ENCODE measurements at places on chromosomes 1 and 21.

GRCh38 chr1:6984986-6985385, 199.7 kb downstream of the CAMTA1 start:
- DNase-seq: no peak

DNA sequence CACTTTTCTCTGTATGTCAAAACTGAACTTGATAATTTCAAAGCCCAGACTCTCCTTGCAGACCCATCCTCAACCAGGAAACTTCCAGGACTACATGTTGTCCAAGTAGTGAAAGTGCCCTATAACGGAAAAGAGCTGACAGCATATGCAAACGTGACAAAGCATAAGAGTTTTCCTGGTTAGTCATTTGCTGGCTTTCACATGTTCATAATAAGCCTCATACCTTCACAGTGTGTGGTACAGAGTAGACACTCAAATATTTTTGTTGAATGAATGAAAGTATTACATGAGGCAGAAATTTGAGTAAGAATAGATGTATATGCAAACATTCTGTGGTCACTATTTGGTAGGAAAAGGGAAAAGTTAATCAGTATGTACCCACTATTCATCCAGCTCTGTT, 473.3 kb downstream of the MRPL39 start:
- DNase-seq: no peak

DNA sequence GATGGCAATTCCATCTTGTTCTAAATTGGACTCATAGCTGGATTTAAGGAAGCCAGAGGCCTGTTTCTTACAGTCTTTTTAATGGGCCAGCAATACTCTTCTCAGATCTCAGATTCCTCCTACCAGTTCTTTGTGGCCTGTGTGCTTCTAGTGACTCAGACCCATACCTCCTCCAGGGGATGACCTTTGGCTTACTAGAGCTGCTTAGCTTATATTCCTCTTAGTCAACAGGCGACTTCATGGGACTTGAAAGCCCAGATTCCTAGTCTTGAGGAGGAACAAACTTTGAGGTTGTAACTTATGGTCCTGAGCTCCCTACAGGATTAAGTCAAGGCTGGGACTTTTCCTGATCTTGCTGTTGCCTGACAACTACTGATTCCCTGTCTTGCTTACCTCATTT, 12.4 kb upstream of the PAPPA2 start:
- no peak for DNase-seq

- DNase-seq: no peak
Measured at GRCh38 chr1:203170625-203171330, 4.8 kb downstream of the MYBPH start.

DNA sequence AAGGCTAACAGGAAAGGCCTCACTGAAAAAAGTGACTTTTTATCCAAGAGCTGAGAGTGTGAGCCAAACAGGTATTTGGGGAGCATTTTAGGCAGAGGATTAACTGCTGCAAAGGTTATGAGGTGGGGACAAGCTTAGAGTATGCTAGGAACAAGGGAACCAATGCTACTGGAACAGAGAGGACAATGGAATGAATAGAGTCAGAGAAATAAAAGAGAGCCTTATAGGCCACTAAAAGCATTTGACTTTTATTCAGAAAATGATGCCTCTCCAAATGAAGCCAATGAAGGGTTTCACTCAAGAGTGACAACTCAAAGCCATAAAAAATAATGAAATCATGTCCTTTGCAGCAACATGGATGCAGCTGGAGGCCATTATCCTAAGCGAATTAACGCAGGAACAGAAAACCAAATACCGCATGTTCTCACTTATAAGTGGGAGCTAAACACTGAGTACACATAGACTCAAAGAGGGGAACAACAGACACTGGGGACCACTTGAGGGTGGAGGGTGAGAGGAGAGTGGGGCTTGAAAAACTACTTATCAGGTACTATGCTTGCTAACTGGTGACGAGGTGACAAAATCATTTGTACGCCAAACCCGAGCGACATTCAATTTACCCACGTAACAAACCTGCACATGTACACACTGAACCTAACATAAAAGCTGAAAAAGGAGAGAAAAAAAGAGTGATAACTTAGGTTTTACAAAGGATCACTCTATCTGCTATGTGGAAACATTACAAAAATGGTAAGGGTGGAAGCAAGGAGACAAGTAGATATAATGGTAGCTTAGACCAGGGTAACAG, 11.1 kb downstream of the PTP4A2 start:
- DNase-seq: no peak

- DNase-seq: no peak
Measured at GRCh38 chr21:21373969-21374368, 375.8 kb downstream of the NCAM2 start.

GRCh38 chr1:111204201-111204982, 3.9 kb upstream of the DENND2D start:
- DNase-seq: no peak

DNA sequence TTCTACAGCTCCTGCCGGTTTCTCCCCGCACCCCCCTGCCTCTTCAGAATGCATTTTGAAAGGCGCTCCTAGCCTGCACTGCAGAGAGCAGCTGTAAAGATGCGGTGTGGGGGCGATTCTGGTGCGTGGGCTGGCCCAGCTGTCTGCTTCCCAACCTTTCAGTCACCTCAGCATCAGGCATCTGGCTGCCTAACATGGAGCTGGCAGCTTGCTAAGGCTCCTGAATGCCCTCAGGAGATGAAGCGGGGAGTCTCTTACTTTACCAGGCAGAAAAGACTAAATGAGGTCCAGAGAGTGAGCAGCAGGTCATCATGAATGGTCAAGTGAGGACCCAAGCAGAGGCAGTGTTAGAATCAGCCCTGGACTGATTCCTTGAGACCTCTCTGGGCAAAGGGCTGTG, 8.7 kb downstream of the IER5 start:
- no peak for DNase-seq

DNA sequence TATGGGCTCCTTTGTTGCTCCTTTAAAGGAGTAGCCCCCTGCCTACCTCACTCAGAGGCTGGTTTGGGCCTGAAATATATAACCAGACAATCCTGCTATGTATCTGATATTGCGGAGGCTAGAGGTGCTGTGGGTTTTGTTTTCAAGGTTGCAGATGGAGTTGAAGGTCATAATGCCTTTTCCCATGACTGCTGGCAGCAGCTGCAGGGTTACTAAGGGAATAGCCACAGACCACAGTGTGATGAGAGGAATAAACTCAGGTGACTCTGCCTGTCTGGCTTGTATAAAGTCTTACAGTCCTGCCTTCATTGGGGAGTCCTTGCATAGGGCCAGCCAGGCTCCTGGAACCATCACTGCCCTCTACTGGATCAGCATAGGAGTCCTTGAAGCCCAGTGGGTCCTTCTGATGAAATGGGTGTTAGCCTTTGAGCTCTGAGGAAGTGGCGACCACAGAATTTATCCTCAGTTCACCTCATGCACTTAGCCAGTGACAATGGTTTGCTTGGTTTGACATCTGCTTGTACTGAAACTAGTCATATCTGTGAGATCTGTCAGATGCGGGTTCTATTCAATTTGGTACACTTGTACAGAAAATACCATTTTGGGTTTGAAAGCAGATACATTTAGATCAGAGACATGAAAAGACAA, 174.4 kb upstream of the HMCN1 start:
- no peak for DNase-seq

DNA sequence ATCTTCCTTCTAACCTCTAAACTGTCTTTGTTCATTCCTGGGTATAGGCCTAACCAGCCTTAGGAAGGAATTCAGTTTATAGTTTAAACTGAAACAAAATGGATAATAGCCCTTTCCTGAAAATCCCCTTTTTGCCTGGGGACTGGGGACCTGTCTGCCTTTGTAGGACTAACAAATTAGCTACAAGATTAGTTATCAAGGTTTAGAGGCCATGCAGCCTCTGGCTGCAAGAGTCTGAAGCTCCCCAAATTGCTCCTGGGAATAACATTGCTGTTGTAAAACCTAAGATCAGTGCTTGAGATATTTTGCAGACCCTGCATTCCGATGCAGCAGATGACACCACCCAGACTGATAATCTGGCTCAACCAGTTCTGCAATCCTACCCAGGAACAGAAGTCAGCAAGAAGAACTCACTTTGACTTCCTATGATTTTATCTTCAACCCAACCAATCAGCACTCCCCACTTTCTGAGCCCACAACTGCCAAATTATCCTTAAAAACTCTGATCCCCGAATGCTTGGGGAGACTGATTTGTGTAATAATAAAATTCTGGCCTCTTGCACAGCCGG, 96.6 kb upstream of the ETV3 start:
- no peak for DNase-seq

DNA sequence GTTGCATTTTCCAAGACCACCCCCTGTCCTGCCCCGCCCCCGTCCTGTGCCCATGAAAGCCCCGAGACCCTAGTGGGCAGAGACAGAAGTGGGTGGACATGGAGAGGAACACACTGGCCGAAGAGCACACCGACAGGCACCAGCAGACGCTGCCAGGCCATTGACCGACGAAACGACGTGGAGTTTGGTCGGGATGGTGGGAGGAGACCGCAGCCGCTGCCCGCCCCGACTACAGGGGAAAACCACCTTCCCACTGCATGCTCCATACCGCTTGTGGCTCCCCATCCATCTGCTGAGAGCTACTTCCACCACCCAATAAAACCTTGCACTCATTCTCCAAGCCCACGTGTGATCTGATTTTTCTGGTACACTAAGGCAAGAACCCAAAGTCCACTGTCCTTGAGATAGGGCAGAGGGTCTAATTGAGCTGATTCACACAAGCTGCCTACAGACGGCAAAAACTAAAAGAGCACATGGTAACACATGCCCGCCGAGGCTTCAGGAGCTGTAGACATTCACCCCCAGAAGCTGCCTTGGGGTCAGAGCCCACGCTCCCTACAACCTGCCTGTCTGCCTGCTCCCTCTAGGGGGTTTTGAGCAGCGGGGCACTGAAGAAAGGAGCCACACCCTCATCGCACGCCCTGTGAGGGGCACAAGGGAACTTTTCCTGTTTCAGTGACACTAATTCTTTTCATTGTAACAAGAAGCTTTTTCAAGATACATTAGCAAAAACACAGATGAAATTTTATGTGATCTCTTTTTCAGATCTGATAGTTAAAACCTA, 81.2 kb upstream of the RAB3GAP2 start:
- no peak for DNase-seq

- no peak for DNase-seq
Measured at GRCh38 chr1:14881775-14882672, 271.5 kb upstream of the TMEM51 start.

DNA sequence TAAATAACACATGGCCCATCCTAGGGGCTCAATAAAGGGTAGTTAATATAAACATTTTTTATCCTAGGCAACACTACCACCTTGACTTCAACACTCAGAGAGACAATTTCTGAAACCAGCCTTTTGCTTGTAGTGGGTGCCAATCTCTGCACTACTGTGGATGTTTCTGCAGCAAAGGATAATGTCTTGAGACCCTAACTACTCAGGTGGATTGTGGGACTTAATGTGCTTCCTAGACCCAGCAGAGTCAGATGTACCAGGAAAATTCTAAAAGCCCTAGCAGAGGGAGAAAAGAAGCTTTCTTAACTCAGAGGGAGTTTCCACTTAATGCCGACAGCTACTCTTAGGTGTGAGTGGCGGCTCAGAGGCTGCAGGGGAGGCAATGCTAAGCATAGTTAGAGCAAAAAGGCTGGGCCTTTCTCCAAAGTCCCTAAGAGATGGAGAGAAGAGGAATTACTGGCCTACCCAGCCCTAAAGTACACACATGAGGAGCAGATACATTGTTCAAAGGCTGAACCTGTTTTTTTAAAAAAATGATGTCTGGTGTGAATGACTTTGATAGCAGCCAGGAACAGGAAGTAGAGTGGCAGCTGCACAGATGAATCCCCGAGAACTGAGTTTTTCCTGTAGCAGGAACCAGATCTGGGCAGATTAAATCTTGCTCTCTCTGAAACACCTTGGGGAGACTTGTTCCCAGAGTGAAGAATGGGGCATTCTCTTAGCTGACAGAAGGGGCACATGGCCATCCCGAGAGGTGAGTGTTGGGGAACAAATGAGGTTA, 33.5 kb upstream of the ABCD3 start:
- DNase-seq: no peak

DNA sequence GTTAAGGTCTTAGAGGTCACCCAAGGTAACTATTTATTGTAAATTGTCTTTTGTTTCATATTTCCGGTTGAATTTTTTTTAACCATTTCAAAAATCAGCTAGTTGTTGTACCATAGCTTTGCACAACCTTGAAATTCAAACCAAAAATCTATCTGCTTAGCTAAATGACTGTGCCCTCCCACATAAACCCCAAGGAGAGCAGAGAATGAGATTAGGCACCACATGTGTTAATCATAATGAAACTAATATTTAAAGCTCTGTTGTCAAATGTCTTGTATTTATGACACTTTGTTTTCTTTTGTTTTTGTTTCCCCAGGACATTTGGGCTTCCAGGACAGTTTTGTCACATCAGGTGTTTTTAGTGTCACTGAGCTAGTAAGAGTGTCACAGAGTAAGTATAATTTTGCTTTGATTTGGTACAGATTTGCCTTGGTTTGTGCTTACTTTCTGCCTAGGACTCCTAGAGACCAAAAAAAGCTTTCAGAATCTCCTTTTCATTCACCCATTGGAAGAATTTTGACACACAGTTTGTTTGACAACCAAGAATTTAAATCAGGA, 249.9 kb downstream of the NFIA start:
- DNase-seq: no peak

GRCh38 chr1:25011275-25011674, 81.2 kb upstream of the RUNX3 start:
- no peak for DNase-seq

- no peak for DNase-seq
Measured at GRCh38 chr1:248858096-248858890, 592 bp downstream of the ZNF692 start.

Measured in NCI-H2081 treated with DMSO at 0.1 percent for 48 hours (cell line).